ENCODE measurements at places on chromosomes 13 and 19. TPM values are rescaled to one million over a fixed set of nuclear protein-coding genes. Genes with fewer than 3 reads are reported as not detected.

GRCh38 chr19:49772850-49773432 is 6.1 kb downstream of the AP2A1 start:
- H3K4me3 ChIP-seq, result no peak overlapping the region
- H3K36me3 ChIP-seq, result peaks cover 4% of the 10 kb centered on the region
- peaks cover 34% of the 10 kb centered on the region for H3K4me1 ChIP-seq

DNA sequence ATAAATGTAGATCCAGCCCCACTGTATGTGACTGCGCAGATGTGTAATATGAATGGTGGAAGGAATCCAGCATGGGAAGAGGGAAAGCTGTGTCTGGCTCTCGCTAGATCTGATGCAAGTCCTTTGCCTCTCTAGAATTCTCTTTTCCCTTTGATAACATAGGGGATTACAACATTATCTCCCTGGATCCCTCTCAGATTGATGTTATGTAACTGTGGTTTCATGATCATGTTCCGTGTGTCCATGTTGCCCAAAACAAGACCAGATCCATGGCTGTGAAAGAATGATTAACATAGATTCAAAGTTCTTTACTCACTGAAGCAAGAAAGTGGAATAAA is 184.0 kb upstream of the UBL3 start:
- H3K27ac ChIP-seq, result no peak overlapping the region
- no peaks in the 10 kb centered on the region for H3K36me3 ChIP-seq
- peaks cover 3% of the 10 kb centered on the region for H3K4me1 ChIP-seq
- DNase-seq, result no peak
- H3K27me3 ChIP-seq, result peaks cover 21% of the 10 kb centered on the region

DNA sequence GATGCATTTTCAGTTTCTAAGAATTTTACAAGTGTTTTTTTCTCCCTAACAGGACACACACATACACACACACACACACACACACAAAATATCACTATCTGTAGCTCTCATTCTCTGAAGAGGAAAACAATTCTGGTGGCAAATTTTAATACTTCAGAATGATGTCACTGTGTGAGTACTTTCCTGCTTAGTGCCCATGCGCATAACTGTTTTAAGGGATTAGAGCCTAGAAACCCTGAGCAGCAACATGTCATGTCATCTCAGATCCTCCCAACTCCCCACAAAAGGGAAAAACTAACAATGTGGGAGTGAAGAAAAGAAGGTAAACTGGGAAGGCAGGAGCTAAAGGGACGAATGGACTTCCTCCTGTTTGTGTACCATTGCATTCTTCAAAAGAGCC is 401.2 kb downstream of the SPRY2 start:
- H3K36me3 ChIP-seq, result no peaks in the 10 kb centered on the region
- no peak for DNase-seq
- no peak overlapping the region for H3K4me3 ChIP-seq
- H3K27ac ChIP-seq, result no peak overlapping the region
- no peaks in the 10 kb centered on the region for H3K27me3 ChIP-seq

DNA sequence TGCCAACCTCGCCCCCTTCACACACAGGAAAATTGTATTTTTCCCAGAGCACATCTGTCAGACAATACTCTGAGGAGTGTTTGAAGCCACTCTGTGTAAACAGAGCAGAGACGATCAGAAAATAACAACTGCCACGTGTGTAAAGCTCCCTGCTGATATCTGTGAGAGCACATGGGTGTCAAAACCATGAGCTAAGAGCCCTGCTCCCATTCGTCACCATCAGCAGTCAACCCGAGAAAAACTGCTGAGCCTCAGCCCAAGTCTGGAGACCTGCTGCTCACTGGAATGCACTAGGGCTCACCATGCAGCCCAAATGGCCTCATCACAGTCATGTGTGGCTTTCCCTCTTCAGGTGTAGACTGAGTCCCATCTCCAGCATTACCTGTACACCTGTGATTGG is 304.1 kb downstream of the FGF14 start:
- no peaks in the 10 kb centered on the region for H3K27me3 ChIP-seq
- H3K4me3 ChIP-seq, result no peak overlapping the region
- no peaks in the 10 kb centered on the region for H3K4me1 ChIP-seq
- no peaks in the 10 kb centered on the region for H3K36me3 ChIP-seq

- H3K4me3 ChIP-seq, result peak overlapping the region; percentile 64
- peak overlapping the region; percentile 10 for H3K27ac ChIP-seq
- peaks cover 12% of the 10 kb centered on the region for H3K4me1 ChIP-seq
These were observed 1.1 kb downstream of the ADAMTS10 start for GRCh38 chr19:8609279-8610040.

- peaks cover 44% of the 10 kb centered on the region for H3K4me1 ChIP-seq
- H3K36me3 ChIP-seq, result peaks cover 70% of the 10 kb centered on the region
- DNase-seq, result no peak
- peak overlapping the region; percentile 12 for H3K4me3 ChIP-seq
- H3K27ac ChIP-seq, result no peak overlapping the region
- no peaks in the 10 kb centered on the region for H3K27me3 ChIP-seq
These were observed 1.9 kb downstream of the ZNF586 start for GRCh38 chr19:57771417-57771816.

- H3K4me1 ChIP-seq, result no peaks in the 10 kb centered on the region
- peaks cover 27% of the 10 kb centered on the region for H3K36me3 ChIP-seq
- H3K4me3 ChIP-seq, result no peak overlapping the region
- H3K27ac ChIP-seq, result no peak overlapping the region
- no peaks in the 10 kb centered on the region for H3K27me3 ChIP-seq
- no peak for DNase-seq
These were observed 31.6 kb downstream of the MTRF1 start for GRCh38 chr13:41231786-41232185.

GRCh38 chr19:7744199-7744786 is 3.0 kb downstream of the CD209 start:
- H3K36me3 ChIP-seq, result no peaks in the 10 kb centered on the region
- H3K4me3 ChIP-seq, result no peak overlapping the region
- H3K27ac ChIP-seq, result no peak overlapping the region
- no peaks in the 10 kb centered on the region for H3K4me1 ChIP-seq

DNA sequence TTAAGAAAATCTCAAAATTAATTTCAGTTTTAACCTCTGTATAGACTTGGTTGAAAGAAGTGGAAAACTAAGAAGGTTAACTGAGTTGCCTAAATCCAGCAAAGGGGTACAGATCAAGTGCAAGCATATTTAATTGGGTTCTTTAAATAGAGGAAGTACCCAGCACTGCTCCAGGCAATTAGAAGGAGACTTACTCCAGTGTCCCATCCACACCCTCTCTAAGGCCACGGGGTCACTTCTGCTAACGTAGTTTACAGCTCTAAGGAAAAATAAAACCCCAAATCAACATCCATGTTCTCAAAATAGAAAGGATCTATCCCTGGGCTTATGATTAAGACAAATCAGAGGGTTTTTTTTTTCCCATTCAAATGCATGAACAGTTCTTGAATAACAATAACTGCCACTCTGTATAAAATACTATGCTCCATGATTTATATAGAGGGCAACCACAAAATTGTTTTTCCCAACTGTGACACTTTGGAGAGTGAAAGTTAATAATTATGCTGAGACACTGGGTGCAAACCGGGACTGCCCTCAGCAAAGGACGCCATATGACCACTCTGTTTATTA is 4.6 kb downstream of the FRY start:
- peaks cover 6% of the 10 kb centered on the region for H3K4me1 ChIP-seq
- H3K4me3 ChIP-seq, result no peak overlapping the region
- no peak overlapping the region for H3K27ac ChIP-seq

- no peaks in the 10 kb centered on the region for H3K36me3 ChIP-seq
- no peak overlapping the region for H3K27ac ChIP-seq
- H3K4me1 ChIP-seq, result peaks cover 4% of the 10 kb centered on the region
- no peak for DNase-seq
- peaks cover 30% of the 10 kb centered on the region for H3K27me3 ChIP-seq
These were observed 783 bp downstream of the RHPN2 start for GRCh38 chr19:33063753-33064457.

- H3K36me3 ChIP-seq, result peaks cover under 1% of the 10 kb centered on the region
- peaks cover 20% of the 10 kb centered on the region for H3K27me3 ChIP-seq
- no peak overlapping the region for H3K4me3 ChIP-seq
- peaks cover 2% of the 10 kb centered on the region for H3K4me1 ChIP-seq
These were observed 84.3 kb downstream of the NUFIP1 start for GRCh38 chr13:44904967-44905366.

GRCh38 chr19:29546583-29547190 is 20.9 kb downstream of the VSTM2B start:
- H3K27ac ChIP-seq, result no peak overlapping the region
- no peak overlapping the region for H3K4me3 ChIP-seq
- H3K27me3 ChIP-seq, result no peaks in the 10 kb centered on the region
- no peak for DNase-seq
- H3K4me1 ChIP-seq, result no peaks in the 10 kb centered on the region

GRCh38 chr19:30666301-30666803 is 294.2 kb downstream of the ZNF536 start:
- peaks cover 6% of the 10 kb centered on the region for H3K27me3 ChIP-seq
- H3K36me3 ChIP-seq, result no peaks in the 10 kb centered on the region
- DNase-seq, result peak; percentile 54

- no peak overlapping the region for H3K27ac ChIP-seq
- H3K4me3 ChIP-seq, result no peak overlapping the region
- peaks cover 26% of the 10 kb centered on the region for H3K4me1 ChIP-seq
- peaks cover 53% of the 10 kb centered on the region for H3K36me3 ChIP-seq
These were observed 4.7 kb upstream of the ZNF606 start for GRCh38 chr19:58007285-58007684.

GRCh38 chr19:38213911-38214625 is 10.0 kb downstream of the DPF1 start:
- peaks cover 17% of the 10 kb centered on the region for H3K4me1 ChIP-seq
- peaks cover 5% of the 10 kb centered on the region for H3K36me3 ChIP-seq
- H3K4me3 ChIP-seq, result peak overlapping the region; percentile 63
- peaks cover 47% of the 10 kb centered on the region for H3K27me3 ChIP-seq
- peak overlapping the region; percentile 91 for H3K27ac ChIP-seq

- DNase-seq, result no peak
- H3K4me3 ChIP-seq, result no peak overlapping the region
- H3K27ac ChIP-seq, result no peak overlapping the region
These were observed 4.5 kb downstream of the MRPL4 start for GRCh38 chr19:10256551-10256950.

GRCh38 chr19:50546527-50547221 is 21.6 kb downstream of the LRRC4B start:
- H3K27ac ChIP-seq, result no peak overlapping the region
- H3K4me1 ChIP-seq, result no peaks in the 10 kb centered on the region
- no peak overlapping the region for H3K4me3 ChIP-seq
- DNase-seq, result no peak

- H3K36me3 ChIP-seq, result peaks cover 28% of the 10 kb centered on the region
- H3K4me1 ChIP-seq, result peaks cover 18% of the 10 kb centered on the region
- peak overlapping the region; percentile 99 for H3K4me3 ChIP-seq
- H3K27me3 ChIP-seq, result no peaks in the 10 kb centered on the region
- DNase-seq, result no peak
These were observed 24.2 kb downstream of the ZNF763 start for GRCh38 chr19:11989112-11989456.

DNA sequence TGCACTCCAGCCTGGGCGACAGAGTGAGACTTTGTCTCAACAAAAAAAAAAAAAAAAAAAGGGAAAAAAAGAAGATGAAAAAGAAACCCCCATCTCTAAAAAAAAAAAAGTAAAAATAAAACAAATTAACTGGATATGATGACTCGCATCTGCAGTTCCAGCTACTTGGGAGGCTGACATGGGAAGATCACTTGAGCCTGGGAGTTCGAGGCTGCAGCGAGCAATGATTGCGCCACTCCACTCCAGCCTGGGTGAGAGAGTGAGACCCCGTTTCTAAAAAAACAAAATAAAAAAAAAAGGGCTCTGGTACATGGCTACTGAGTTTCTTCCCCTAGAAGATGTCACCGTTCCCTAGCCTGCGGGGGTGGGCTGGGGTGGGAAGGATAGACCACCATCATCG is 2.4 kb upstream of the CATSPERG start:
- H3K4me3 ChIP-seq, result no peak overlapping the region
- peaks cover 8% of the 10 kb centered on the region for H3K4me1 ChIP-seq
- no peak overlapping the region for H3K27ac ChIP-seq
- no peaks in the 10 kb centered on the region for H3K27me3 ChIP-seq
- no peak for DNase-seq
- H3K36me3 ChIP-seq, result peaks cover 3% of the 10 kb centered on the region

- H3K36me3 ChIP-seq, result peaks cover 12% of the 10 kb centered on the region
- peak overlapping the region; percentile 90 for H3K27ac ChIP-seq
- no peak for DNase-seq
These were observed 53.6 kb downstream of the GATAD2A start for GRCh38 chr19:19459073-19459472.

DNA sequence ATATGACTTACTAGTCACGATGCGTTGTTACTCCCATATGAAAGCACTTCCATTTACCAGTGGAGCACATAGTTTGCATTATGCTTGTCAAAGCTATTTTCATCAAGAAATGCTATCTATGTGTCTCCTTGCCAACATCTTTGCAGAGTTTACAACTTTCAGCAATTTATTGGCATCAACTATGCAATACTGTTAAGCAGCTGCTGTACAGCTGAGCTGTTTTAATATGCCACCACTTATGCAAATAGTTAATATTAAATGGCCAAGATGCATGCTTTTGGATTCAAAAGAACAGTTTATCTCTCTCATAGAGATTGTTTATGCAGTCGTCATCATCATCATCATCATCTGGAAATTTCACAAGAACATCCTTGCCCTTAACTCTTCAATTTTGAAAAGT is 67.9 kb upstream of the KLF5 start:
- no peak for DNase-seq
- H3K27me3 ChIP-seq, result no peaks in the 10 kb centered on the region
- H3K4me3 ChIP-seq, result no peak overlapping the region
- no peaks in the 10 kb centered on the region for H3K4me1 ChIP-seq
- H3K36me3 ChIP-seq, result peaks cover 5% of the 10 kb centered on the region

GRCh38 chr13:44212633-44213396 is 160.8 kb upstream of the SERP2 start:
- no peak for DNase-seq
- peaks cover 60% of the 10 kb centered on the region for H3K27me3 ChIP-seq
- H3K36me3 ChIP-seq, result no peaks in the 10 kb centered on the region
- H3K4me3 ChIP-seq, result no peak overlapping the region
- no peak overlapping the region for H3K27ac ChIP-seq

DNA sequence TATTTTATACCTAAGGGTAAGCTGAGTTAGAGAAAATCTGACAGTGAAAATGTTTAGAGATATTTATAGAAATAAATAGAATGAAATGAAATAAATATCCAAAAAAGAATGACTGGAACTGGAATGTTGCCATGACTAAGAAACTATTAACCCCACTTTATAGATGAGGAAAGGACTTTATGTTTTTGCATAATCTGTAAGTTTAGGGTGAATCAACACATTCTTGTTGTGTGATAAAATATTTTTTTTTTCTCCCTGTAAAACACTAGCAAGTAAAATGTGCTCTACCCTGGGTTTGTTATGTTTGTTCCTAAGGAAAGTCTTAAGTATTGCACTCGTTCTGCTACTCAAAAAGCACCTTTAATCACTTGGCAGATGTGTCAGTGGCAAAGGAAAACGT is 83.8 kb upstream of the KL start:
- H3K36me3 ChIP-seq, result peaks cover 4% of the 10 kb centered on the region
- H3K27ac ChIP-seq, result no peak overlapping the region
- no peak overlapping the region for H3K4me3 ChIP-seq
- H3K4me1 ChIP-seq, result no peaks in the 10 kb centered on the region

GFY gene
- not detected for total RNA-seq

ADAMTSL5 gene
- total RNA-seq, result 0.91 TPM

RGL3 gene
- total RNA-seq, result not detected

C2CD4C gene
- total RNA-seq, result not detected

KCNN1 gene
- 0.21 TPM for total RNA-seq

GADD45GIP1 gene
- total RNA-seq, result 23.9 TPM

GRIN3B gene
- not detected for total RNA-seq

FREM2 gene
- total RNA-seq, result not detected

PRTN3 gene
- total RNA-seq, result not detected

CBY2 gene
- total RNA-seq, result not detected

TTC9B gene
- total RNA-seq, result not detected

SIGLEC9 gene
- total RNA-seq, result 0.26 TPM

FFAR1 gene
- not detected for total RNA-seq

PIAS4 gene
- 34.0 TPM for total RNA-seq

TMEM150B gene
- 2.4 TPM for total RNA-seq

TSSK6 gene
- 6.3 TPM for total RNA-seq

IL11 gene
- 0.50 TPM for total RNA-seq

WTIP gene
- total RNA-seq, result 0.33 TPM

LGALS7 gene
- total RNA-seq, result not detected

All from activated CD8-positive, alpha-beta memory T cell treated with anti-CD3 and anti-CD28 coated beads, Interleukin-2, amount 10 ng/mL, durations not matched to agents 7 days and 5 days (primary cell).